Common myeloid progenitor, CD34-positive (primary cell): ENCODE measurements at places on chromosomes 1 and 21.

- DNase-seq = no peak
Measured at GRCh38 chr1:3383679-3384078, 70.8 kb upstream of the ARHGEF16 start.

GRCh38 chr1:93874025-93874651 is 4.9 kb downstream of the DNTTIP2 start:
- DNase-seq = peak; percentile 55

GRCh38 chr1:54716299-54717047 is 812 bp downstream of the TTC4 start:
- no peak for DNase-seq

DNA sequence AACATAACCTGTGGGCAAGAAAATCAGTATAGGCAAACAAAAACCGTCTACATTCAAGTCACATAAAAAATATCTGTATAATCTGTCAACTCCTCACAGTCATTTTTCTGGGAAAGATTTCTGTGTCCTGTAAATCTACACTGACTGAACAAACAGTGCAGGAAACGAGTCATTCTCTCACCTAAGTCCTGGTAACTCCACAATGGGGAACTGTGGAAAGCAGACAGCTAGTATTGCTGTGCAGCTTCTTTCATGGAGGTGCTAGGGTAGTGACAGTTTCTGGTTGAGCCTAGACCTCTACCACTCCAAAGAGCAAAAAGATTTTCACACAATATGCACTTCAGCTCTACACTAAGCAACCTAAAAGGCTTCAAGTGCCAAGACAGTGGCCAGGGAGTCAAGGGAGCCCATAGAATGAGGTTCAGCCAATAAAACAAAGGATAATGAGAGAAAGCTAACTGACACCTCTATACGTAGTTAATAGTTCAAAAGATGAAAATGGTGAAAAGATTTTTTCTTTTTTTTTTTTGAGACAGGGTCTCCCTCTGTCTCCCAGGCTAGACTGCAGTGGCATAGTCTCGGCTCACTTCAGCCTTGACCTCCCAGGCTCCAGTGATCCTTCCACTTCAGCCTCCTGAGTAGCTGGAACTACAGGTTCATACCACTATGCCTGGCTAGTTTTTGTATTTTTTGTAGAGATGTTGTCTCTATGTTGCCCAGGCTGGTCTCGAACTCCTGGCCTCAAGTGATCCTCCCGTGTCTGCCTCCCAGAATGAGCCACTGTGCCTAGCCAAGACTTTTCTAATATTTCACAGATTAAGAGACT is 5.5 kb downstream of the PTP4A2 start:
- peak; percentile 51 for DNase-seq

DNA sequence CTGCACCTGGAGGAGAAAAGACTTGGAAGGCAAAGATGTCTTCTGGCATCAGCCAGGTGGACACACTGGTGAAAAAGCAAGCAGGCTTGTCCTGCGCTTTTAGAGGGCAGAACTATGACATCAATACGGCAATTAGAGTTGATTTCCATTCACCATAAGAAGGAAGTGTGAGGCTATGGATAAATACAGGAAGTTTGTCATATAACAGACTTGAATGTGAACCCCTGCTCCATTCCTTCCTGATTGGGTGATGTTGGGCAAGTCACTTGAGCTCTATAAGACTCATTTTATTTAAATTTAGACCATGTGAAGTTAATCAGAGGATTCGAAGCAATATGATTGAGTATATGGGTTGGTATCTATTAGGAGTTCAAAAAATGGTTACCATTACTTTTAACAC is 137.8 kb downstream of the PLPP3 start:
- DNase-seq = no peak

GRCh38 chr1:226937940-226938725 is 2.0 kb upstream of the COQ8A start:
- DNase-seq = peak; percentile 33

- DNase-seq = no peak
Measured at GRCh38 chr1:43912607-43913006, 21.0 kb upstream of the ARTN start.

DNA sequence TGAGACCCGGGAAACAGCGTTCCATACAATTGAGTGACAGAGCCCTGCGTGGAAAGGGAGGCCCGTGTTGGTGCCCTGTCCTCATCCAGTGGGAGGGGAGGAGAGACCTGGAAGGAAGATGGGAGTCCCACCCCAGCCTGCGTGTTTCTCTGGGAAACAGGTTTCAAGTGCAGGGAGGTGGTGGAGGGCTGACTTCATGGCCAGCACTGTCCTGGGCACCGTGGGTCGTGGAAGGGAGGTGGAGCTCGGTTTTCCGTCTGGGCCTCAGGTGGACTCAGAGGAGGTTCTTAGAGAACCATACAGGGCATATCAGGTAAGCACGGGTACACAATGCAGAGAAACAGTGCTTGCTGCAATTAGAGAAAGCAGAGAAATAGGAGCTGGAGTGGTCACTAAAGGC is 222.6 kb downstream of the CAMTA1 start:
- no peak for DNase-seq

GRCh38 chr1:160162931-160163330 is 11.5 kb downstream of the ATP1A4 start:
- no peak for DNase-seq

- no peak for DNase-seq
Measured at GRCh38 chr1:225602590-225603206, 50.2 kb downstream of the ENAH start.

DNA sequence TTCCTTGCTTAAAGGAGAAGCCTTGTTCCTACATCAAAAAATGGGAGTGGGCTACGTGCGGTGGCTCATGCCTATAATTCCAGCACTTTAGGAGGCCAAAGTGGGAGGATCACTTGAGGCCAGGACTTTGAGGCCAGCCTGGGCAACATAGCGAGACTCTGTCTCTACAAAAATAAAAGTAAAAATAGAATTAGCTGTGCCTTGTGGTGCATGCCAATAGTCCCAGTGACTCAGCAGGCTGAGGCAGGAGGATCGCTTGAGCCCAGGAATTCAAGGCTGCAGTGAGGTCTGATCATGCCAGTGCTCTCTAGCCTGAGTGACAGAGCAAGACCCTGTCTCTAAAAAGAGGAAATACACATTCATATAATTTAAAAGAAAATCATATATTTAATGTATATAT is 127.1 kb downstream of the C1orf21 start:
- DNase-seq = peak; percentile 66

DNA sequence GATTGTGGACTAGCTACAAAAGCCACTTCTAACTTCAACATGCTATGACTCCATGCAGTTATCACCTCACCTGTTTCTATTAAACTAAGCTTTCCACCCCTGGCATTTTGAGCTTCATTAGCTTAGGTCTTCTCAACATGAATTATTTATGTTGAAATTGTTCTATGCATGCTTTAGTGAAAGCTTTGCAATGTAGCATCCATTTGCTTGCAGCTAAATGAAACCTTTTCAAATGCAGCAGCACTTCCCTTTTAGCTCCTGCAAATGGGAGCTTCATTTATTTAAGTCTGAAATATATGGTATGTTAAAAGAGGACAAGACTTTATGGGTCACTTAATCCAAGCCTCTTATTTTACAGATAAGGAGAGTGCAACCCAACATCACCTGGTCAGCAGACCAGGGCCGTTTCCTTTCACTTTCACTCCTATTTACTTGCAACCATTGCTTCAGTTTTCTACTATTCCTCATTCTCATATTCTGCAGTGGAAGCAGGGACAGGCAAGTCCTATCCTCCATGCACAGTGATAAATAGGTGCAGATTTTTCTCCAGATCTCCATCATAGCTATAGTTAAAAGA is 56.4 kb upstream of the SAMSN1 start:
- peak; percentile 50 for DNase-seq

- no peak for DNase-seq
Measured at GRCh38 chr1:155890251-155890650, 20.9 kb downstream of the RIT1 start.

- no peak for DNase-seq
Measured at GRCh38 chr1:245389873-245390272, 235.1 kb downstream of the KIF26B start.

DNA sequence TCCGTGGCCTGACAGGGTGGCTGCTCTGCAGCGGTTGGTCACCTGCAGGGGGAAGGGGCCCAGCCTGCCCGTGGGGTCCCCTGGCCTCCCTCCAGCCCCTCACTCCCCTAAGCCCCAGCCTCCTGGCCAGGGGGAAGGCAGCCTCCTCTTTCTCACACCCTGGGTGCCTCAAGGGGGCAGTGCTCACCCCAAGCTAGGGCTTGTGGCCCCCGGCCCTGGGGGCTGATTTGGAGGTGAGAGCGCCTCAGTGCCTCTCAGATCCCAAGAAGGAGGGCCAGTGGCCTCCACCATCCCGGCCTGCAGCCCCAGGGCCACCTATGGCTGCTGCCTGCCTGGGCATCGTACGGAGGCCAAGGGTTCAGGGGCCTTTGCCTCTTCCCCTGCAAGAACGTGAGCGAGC is 66.4 kb upstream of the TTC34 start:
- no peak for DNase-seq

DNA sequence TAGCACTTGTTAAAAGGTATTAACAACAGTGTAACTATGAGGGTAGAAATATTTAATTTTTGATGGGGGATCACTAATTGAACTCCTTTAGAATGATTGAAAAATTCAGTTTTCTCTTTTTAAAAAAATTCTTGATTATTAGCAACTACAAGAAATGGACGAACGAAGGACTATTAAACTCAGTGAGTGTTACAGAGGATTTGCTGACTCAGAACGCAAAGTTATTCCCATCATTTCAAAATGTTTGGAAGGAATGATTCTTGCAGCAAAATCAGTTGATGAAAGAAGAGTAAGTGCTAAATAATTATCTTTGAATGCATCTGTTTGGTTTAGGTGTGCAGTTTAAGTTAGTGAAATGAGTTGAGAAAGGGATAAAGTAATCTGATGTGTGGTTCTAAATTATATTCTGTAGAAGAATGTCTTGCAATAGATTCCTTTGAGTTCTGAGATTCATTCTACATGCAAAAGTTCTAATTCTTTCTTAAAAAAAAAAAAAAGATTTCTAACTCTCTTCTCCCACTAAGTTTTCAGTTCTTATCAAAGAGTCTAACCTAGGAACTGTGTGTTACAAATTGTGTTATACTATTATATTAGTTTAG is 85.0 kb downstream of the FNBP1L start:
- DNase-seq = no peak

- peak; percentile 94 for DNase-seq
Measured at GRCh38 chr1:26288311-26288941, 8.5 kb downstream of the SH3BGRL3 start.

GRCh38 chr1:205783904-205784303 is 8.6 kb upstream of the RAB29 start:
- no peak for DNase-seq

DNA sequence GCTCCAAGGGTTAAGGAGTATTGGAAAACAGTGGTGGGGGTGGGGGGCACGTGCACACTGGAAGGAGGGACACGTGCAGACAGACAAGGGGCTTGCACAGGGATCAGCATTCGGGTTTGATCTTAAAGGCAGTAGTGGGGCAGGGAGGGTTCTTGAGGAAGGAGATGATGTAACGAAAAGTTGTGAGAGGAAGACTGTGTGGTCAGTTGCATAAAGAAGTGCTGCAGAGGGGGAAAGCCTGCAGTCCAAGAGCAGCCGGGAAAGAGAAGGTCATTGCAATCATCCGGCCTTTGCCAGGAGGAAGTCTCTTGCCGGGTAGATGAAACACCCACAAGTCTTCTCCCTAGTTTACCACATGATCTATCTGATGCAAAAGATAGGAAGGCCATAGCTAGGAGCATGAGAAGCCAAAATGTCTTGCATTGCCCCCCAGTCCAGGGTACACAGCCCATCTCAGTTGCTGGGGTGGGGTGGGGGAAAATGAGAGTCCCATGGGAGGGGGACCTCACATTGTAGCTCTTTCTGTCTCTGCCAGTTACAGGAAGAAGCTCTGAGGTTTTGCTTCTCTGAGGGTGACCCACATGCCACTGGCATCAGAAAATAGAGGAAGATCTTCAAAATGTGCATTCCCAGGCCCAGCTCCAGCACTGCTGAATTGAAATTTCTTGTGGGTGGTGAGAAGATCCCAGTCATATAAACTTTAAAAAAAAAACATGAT is 202.5 kb upstream of the RAB4A start:
- peak; percentile 35 for DNase-seq

GRCh38 chr1:3968851-3969250 is 68.8 kb upstream of the C1orf174 start:
- no peak for DNase-seq

GRCh38 chr21:45294509-45295291 is 7.0 kb upstream of the POFUT2 start:
- peak; percentile 58 for DNase-seq

- DNase-seq = no peak
Measured at GRCh38 chr1:34524783-34525182, 230.1 kb upstream of the GJB5 start.

- DNase-seq = no peak
Measured at GRCh38 chr1:15426492-15427279, 11.6 kb upstream of the CTRC start.

GRCh38 chr1:209388358-209388757 is 195.2 kb upstream of the CAMK1G start:
- no peak for DNase-seq

DNA sequence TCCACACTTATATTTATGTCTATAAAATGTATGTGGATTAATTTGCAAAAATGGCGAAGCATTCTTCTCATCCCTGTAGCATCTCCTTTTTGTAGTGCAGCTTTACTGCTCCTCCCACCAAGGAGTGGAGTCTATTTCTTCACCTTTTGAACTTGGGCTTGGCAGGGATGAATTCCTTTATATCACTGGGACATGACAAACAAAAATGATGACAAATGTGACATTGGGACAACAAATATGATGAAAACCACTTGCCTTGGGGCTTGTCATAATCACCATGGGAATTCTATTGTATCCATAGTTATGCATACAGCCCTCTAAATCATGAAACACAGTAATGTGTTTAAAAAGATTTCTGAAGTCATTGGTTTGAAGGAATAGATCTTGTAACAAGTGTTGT is 155.0 kb downstream of the TNFSF18 start:
- no peak for DNase-seq

DNA sequence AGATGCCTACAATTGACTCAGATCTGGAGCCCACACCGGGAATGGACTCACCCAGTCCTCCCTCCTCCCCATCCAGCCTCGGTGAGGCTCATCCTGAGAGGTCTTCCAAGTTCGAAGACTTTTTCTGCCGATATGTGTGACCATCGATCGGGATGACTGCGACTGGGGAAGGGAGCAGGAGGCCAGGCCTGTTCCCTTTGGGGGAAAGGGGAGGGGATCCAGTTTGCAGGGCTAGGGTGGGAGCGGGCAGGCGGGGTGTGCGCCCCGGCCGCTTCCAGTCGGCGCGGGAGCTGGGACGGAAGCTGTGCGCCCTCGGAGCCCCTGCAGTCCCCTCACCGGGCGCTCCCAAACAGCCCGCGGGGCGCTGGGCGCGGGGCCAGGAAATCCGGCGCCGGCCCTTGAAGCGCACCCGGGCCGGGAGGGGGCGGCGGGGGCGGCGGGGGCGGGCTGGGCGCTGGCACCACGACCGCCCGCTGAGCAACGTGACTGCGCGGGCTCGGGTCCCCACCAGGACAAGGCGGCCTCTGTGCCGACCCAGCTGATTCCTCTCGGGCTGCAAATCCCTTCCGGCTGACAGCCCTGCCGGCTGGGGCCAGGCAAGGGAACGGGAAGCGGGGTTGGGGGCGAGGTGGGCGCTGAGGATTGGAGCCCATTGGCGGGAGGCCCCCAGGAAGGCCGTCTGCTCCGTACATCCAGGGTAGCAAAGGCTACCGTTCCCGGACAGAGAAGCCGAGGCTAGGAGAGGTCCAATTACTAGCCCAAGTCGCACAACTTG is 103.9 kb downstream of the EBNA1BP2 start:
- peak; percentile 53 for DNase-seq
